H1 (cell line): ENCODE measurements at places on chromosomes 5 and 9. TPM values are rescaled to one million over a fixed set of nuclear protein-coding genes. Genes with fewer than 3 reads are reported as not detected.

SLCO4C1 gene
- total RNA-seq, result 4.5 and 4.9 TPM in 2 replicates

EIF4E1B gene
- 0.63 and 0.97 TPM in 2 replicates for total RNA-seq

SLC34A1 gene
- not detected in 2 replicates for total RNA-seq

ITGA2 gene
- total RNA-seq, result 7.2 and 7.7 TPM in 2 replicates

LPAR1 gene
- 3.4 and 3.8 TPM in 2 replicates for total RNA-seq

PRRX2 gene
- 5.8 and 7.1 TPM in 2 replicates for total RNA-seq

PALM2AKAP2 gene
- total RNA-seq, result 11.8 and 20.5 TPM in 2 replicates

AGXT2 gene
- not detected in 2 replicates for total RNA-seq

ESM1 gene
- total RNA-seq, result not detected in 2 replicates

DNA sequence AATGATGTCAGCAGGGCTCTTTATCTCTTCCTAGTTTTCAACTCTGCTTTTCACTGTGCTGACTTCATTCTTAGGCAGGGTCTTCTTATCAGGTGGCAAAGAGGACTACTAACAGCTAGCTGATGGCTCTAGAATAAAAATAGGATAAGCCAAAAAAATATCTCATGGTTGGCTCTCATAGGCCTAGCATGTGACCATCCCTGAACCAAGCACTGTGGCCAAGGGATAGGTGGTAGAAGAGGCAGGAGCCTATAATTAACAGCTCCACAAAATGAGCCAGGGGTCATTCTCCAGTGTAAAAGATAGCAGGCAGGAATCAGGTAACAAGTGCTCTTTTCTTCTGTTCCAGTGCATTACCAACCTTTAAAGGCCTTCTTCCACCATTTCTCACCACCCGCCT, 21.1 kb downstream of the ANKDD1B start:
- DNase-seq, result no peak

DNA sequence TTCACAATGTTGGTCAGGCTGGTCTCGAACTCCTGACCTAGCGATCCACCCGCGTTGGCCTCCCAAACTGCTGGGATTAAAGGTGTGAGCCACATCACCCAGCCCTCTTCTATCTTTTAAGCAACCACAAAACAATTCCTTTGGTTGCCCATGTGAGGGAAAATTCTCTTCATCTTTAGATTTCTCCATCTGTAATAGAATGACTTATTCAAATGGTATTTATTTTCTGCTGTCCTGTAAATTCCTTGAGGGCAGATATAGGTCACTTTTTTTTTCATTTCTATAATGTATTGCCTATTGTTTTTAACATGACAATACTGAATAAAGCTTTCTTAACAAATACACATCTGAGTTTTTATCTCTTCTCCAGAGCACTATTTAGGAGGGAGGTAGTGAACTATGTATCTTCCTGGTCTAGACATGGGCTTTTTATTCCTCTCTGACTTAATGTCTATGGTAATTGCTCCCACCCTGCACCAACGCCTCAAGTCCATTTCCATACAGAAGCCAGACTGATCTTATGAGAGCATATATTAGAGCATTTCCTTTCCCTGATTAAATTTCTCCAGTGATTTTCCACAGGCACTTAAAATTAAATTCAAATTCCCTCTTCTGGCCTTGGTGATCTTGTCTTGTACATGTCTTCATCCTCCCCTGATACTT, 595.6 kb downstream of the CAAP1 start:
- DNase-seq, result no peak

DNA sequence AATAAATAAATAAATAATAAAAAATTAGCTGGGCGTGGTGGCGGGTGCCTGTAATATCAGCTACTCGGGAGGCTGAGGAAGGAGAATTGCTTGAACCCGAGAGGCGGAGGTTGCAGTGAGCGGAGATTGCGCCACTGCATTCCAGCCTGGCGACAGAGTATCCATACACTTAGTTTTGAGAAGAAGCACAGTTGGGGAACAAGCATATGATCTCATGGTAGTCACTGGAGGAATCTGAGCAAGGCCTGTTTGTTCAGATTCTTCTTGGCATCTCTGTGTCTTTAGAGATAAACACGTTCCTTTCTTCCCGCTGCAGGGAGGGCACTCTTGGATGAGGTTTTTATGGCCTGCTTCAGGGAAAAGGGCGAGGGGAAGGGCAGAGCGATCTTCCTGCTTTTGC, 15.6 kb upstream of the DENND1A start:
- DNase-seq, result no peak

DNA sequence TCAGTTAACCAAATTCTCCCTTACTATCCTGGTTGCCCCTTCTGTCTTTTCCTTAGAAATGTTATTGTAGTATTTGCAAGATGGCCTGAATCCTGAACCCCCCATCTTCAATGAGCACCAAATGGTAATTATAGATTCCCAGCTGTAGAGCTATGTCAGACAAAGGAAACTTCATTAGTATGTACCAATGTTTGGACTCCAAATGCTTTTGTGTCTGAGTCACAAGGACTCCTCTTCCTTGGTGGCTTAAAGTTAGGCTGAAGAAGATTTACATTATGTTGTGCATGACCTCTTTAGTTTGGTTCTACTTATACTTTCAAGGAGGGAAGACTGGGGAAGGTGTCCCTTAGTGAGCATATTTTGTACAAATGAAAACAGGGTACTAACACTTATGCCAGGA, 105.9 kb upstream of the CDKN2B start:
- DNase-seq, result no peak

DNA sequence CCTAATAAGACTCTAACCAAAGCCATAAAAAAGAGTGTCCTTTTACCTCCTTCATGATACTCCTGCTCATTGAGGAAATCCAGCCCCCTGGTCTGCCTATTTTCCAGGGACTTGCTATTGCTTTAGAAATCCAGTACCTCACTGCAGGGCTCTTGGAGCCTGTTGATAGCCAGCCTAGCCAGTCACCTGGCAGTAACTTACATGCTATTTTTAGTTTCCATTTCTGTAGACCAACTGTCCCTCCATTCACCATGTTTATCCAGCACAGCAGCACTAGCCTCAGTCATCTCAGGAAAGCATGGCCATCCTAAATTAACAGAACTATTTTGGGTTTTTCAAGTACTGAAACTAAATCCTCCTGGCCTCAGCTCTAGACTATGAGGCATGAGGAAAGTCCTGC, 91.5 kb upstream of the PHF24 start:
- no peak for DNase-seq

DNA sequence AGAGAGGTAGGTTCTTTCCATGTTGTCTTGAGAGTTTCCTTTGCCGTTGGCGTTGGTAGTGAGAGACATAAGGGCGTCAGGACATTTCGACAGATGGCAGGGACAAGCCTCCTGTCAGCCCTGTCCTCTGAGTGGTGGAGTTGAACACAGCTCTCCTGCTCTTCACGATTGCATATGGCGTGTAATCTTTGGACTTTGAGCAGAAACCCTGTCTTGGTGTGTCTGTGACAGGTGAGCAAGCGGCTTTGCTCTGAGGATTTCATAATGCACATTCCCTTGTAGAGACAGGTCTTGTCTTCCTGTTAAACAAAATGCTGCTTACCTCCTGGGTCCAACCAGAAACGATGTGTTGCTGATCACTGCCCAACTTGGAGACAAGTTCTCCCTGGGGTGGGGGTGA, 146.5 kb downstream of the NXNL2 start:
- no peak for DNase-seq

DNA sequence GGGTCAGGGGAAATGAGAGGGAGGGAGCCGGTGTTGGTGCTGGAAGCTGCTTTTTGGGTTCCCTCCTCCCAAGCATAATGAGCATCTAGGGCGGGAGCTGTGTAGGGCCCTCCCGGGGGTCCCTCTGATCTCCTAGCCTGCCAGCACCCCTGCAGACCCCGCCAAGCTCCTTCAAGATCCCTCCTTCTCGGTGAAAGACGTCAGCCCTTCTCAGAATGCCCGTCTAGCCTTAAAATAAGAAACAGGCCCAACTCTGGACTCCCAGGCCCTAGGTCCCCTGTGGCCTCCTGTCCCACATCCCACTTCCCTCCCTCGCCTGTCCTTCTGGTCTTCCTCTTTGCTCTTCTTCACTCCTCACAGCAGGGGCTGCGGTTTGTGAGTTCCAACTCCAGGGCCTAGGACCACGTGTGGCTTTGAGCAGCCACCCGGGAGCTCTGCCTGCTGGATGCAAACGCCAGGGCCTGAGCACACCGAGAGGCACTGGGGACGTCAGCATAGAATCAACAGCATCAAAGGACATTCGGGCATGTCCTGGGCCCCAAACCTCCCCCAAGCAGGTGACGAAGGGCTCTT, 8.8 kb upstream of the SCGB3A1 start:
- DNase-seq, result no peak

GRCh38 chr5:78543916-78544315, 104.7 kb downstream of the LHFPL2 start:
- DNase-seq, result no peak

DNA sequence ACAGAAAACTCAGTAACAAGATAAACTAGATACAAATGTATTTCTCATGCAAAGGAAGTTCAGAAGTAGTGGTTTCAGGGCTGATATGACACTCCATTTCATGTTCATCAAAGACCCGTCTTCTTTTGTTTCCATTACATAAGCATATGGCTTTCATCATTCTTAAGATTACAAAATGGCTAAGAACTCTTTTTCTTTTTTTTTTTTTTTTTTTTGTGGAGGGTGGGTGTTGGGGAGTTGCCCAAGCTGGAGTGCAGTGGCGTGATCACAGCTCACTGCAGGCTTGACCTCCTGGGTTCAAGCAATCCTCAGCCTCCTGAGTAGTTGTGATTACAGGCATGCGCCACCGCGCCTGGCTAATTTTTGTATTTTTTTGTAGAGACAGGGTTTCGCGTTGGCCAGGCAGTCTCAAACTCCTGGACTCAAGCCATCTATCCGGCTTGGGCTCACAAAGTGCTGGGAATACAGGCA, 22.0 kb upstream of the PTBP3 start:
- DNase-seq, result no peak

DNA sequence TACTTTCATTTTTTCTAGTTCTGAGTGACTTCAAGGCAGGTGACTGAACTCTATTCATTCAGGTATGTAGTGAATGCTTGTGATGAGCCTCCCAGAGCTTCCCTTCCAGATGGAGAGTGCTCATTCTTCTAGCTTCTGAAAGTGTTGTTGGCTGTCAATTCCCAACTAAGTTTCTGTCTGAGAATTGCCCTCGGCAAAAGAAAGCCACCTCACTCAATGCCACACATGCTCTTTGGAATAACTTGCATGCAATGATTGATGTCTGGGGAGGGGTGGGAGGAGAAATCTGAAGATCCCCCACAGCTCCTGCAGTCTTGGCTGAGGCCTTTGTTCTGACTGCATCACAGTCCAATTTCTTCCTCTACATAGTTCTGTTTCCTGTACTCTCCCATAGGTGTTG, 123.1 kb upstream of the C6 start:
- DNase-seq, result no peak

- no peak for DNase-seq
Measured at GRCh38 chr5:163498886-163499285, 6.5 kb upstream of the MAT2B start.

- DNase-seq, result no peak
Measured at GRCh38 chr9:135888126-135888765, 19.1 kb downstream of the CAMSAP1 start.

DNA sequence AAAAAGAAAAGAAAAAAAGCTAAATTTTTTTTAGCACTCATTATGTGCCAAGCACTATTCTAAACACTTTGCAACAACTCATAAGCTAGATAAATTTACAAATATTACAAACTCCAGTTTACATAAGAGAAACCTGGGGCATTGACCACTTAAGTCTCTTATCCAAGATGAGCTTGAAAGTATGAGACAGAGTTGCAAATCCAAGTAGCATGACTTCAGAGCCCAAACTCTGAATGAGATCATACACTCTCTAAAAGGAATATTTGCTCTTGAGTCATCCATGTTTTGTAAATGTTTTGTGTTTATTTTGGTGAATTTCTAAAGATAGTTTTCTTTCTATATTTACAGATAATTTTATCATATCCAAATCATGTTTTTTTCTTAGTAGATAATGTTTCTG, 4.0 kb upstream of the SHOC1 start:
- no peak for DNase-seq

DNA sequence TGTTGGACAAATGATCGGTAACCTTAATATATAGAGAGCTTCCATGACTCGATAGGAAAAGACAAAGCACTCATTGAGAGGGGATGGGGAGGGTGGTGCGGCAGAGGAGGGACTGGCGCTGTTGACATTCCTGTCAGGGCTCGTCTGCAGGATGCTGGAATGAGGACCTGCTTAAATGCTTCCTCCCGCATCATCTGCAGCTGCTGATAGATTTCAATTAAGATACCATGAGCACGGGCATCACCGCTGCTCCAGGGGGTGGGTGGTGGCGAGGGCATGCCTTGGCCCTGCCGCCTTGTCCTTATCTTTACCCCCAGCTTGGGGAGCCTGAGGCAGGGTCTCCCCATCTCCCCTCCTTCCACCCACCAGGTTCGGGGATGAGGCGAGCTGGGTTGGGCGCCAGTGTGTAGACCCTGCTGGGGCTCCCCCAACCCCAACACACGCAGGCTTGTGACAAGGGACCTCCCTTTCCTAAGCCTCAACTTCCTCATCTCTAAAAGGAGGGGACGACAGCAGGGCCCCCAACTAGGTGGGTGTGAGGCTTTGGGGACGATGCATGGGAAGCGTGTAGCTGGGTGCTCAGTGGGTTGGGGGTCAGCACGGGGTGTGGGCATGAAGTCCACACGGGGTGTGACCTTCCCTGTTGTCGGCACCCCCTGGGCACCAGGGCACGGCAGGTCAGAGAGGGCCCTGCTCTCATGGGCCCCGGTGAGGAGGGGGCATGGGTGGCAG, 11.7 kb upstream of the QRFP start:
- no peak for DNase-seq

GRCh38 chr9:6543204-6543603, 102.3 kb downstream of the GLDC start:
- no peak for DNase-seq

- no peak for DNase-seq
Measured at GRCh38 chr5:71528206-71528605, 58.9 kb upstream of the MCCC2 start.

- DNase-seq, result no peak
Measured at GRCh38 chr5:157458835-157459234, 1.2 kb upstream of the NIPAL4 start.

DNA sequence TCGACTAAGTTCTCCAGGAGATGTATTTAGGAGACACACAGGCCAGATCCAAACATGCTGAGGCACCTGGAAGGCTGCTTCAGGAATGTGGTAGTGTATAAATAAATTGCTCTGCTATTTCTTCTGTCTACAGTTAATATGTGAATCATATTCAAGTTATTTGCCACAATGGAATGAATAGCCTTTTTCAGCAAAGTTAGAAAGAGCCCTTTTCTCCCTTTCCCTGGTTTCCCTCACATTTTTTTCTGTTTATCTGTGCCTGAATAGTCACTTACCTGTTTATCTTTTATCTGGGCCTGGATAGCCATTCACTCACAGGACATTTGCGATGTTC, 44.1 kb upstream of the CLINT1 start:
- no peak for DNase-seq
